ENCODE measurements at places on chromosomes 3 and 15.

DNA sequence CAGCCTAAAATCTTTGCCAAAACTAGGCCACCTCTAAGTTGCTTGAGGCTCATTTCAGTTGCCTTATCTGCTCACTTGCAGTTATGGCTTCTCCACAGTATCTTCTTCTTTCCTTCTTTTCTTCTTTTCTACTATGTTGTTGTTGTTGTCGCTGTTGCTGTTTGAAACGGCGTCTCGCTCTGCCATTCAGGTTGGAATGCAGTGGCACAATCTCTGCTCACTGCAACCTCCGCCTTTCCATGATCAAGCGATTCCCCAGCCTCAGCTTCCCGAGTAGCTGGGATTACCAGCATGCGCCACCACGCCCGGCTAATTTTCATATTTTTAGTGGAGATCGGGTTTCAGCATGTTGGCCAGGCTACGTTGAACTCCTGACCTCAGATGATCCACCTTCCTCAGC is 210.8 kb upstream of the NR2F2 start:
- no peak for DNase-seq

GRCh38 chr3:109211941-109212340 is 75.4 kb downstream of the C3orf85 start:
- DNase-seq: no peak

GRCh38 chr3:189292667-189293484 is 121.1 kb downstream of the TPRG1 start:
- DNase-seq: no peak

DNA sequence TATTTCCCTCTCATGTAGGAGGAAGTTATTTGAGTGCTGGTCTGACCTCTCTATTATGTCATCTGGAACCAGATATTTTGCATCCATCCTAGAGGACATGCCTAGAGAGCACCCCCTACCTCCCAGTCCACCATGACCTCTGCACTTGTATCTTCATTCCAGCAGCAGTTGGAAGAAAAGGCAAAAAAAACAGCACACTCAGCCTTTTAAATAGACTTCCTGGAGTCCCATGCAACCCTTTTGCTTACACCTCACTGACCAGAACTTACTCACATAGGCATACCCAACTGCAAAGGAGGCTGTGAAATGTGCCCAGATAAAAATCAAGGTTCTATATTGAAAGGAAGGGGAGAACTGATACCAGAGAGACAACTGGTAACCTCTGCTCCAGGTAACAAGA is 92.3 kb upstream of the FHIT start:
- DNase-seq: no peak

- DNase-seq: no peak
Measured at GRCh38 chr3:190058521-190059241, 62.0 kb downstream of the P3H2 start.

GRCh38 chr3:153400641-153401040 is 238.6 kb downstream of the RAP2B start:
- no peak for DNase-seq

DNA sequence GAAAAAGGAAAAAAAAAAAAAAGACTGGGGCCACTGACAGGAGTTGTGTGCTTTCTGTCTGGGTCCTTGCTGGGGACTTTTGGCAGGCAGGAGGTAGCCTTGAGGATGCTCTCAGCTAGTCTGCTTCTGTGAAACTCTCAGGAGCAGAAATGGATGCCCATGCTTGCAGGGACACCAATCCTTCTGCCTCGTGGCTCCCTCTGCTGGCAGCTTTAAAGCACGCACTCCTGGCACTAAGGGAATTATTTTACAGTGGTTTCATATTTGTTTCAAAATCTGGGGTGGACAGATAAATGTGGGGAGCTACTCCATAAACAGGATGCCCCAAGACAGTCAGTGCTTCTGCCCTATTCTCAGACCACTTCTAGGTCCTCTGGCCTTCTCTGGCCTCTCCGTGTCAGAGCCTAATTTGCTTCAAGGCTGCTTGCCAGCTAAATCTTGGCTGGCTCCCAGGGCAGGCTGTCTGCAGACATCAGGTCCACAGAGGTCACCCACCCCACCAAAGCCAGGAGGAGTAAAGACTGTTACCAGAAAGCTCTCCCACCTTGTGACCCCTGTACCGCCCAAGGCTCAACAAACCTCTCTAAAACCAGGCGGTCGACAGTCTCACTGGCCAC is 17.1 kb downstream of the TRAIP start:
- DNase-seq: peak; percentile 82

- DNase-seq: no peak
Measured at GRCh38 chr15:44713006-44713966, 2.0 kb downstream of the B2M start.

GRCh38 chr15:22888120-22888859 is 49.8 kb downstream of the NIPA2 start:
- DNase-seq: no peak

GRCh38 chr3:83034806-83035703 is 1273.6 kb upstream of the GBE1 start:
- peak; percentile 1 for DNase-seq

DNA sequence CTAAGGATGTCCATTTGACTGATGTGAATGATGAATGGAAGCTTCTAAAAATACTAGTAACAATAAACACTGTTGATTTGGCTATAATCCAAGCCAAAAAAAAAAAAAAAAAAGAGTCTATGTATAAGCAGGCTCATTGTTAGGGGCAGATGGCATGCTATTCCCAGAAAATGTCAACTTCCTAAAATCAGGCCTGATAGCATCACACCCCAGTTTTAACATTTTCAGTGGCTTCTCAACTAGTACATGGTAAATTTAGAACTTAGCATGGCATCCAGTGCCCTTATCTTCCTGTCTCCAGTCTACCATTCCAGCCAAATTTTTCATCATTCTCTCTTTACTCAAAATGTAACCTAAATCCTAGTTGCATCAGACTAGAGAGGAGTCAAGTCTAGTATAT is 288.2 kb upstream of the ZNF385D start:
- no peak for DNase-seq

DNA sequence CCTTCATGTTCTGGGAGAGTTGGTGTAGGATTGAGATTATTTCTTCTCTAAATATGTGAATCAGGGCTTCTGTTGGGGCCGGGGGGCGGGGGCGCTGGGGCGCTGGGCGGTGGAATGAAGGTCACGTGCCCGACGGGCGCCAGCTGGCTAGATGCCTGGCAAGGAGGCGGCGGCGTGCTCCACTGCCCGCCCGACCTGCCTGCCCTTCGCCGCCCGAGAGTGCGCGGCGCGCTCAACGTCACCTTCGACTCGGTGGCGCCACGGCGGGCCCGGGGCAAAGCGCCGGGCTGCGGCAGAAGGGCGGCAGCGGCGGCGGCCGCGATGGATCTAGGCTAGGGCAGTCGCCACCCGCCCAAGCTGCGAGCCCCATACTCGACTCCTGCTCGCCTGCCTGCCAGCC is 47.0 kb upstream of the LHFPL4 start:
- no peak for DNase-seq

- DNase-seq: no peak
Measured at GRCh38 chr15:74631408-74631807, 15.8 kb downstream of the CLK3 start.
